ENCODE measurements at places on chromosomes 5 and 9.

DNA sequence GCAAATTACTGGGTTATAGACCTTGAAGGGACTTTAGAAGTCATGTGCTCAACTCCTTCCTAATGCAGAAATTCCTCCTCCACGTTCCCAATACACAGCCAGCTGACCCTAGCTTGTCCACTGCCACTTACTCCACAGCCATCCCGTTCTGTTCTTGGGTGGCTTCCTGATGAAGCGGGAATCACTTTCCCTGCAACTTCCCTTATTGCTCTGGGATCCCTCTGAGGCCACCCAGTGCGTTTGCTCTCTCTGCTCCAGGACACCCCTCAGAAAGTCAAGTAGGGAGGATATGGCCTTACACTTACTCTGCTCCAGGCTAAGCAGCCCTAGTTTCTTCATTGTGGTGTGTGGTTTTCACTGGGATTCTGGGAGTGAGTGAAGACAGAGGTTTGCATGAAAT, 55.5 kb downstream of the GALNT12 start:
- no peak for DNase-seq

GRCh38 chr5:43396762-43397304, 15.4 kb downstream of the CCL28 start:
- peak; percentile 61 for DNase-seq

DNA sequence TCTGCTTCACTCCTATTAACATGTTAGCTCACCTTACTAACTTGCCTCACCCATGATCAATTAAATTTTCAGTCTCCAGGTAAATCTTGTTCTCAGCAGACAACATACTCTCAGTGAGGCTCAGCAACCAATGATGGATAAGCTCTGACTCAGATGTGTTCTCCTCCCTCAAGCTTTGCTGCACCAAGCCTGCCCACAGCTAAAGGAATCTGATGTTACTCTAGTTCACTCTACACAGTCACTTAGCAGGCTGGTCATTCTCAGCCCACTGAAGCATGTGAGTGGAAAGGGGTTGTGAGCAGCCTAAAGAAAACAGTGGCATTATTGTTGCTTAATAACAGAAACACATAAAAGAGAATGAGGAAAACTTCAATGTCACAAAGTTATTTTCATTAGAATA, 37.3 kb upstream of the CTNND2 start:
- DNase-seq = no peak

DNA sequence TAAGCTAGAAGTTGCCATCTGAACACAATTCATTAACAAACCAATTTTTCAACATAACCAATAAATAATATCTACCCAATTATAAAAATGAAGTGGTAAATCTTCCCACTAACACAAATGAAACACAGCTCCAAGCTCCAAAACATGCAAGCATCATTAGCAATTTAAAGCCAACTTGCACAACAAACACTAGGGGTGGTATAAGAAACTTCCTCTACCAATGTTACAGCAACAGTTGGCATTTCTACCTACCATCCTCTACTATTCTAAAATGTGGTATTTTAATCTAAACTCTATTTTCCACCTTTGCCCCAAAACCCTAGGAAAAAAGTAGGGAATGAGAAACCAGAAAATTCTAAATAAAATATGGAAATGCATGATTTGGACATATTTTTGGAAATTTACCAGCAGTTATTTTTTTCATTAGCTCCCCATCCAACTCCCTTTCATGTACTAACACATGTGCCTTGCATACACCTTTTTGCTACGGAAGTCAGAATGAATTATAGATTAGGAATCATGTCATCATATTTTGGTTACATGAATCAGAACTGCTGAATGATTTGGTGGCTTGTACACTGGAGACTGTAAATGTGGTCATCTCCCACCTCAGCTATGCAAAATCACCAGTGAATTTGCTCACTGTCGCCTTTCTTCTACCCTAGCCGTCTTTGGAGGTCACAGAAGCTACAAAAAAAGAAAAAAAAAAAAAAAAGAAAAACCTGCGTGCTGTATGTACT, 4.1 kb downstream of the NR6A1 start:
- no peak for DNase-seq

- no peak for DNase-seq
These were observed 169.1 kb upstream of the CDH18 start for GRCh38 chr5:20157089-20157488.

GRCh38 chr9:38442473-38443096, 18.3 kb upstream of the IGFBPL1 start:
- no peak for DNase-seq

- no peak for DNase-seq
These were observed 1404.3 kb downstream of the MAT2B start for GRCh38 chr5:164909673-164910072.

DNA sequence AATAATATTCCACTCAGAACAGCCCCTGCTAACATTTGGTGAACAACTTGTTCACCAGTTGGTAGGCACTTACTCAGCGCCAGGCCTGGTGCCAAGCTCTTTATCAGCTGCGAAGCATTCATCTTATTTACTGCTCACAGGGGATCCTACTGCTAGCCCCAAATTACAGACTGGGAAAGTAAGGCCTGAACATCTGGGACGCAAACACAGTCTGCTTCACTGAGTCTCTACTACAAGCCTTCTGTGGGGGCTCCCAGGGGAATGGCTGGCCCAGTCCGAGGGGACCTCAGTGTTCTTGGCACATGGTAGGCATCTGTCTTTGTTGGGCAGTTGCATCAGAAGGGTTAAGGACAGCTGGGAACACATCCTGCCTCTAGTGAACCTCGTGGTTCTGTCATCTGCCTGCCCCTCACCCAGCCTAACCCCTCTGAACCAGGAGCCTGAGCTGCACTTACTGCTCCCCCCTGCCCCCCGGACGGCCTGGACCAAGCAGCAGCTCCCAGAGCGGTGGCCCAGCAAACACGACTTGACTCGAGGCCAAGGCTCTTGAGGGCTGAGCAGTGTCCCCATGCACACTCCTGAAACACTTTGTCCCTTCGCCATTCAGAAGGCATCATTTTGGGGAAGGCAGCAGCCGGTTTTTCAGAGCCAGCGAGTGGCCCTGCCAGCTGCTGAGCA, at the start of gene PHYHD1:
TSS of gene PHYHD1 (plus strand) at position 602 of the 678 bp plus-strand sequence. CDS start 1,342 bp downstream, outside the sequence.
- no peak for DNase-seq

DNA sequence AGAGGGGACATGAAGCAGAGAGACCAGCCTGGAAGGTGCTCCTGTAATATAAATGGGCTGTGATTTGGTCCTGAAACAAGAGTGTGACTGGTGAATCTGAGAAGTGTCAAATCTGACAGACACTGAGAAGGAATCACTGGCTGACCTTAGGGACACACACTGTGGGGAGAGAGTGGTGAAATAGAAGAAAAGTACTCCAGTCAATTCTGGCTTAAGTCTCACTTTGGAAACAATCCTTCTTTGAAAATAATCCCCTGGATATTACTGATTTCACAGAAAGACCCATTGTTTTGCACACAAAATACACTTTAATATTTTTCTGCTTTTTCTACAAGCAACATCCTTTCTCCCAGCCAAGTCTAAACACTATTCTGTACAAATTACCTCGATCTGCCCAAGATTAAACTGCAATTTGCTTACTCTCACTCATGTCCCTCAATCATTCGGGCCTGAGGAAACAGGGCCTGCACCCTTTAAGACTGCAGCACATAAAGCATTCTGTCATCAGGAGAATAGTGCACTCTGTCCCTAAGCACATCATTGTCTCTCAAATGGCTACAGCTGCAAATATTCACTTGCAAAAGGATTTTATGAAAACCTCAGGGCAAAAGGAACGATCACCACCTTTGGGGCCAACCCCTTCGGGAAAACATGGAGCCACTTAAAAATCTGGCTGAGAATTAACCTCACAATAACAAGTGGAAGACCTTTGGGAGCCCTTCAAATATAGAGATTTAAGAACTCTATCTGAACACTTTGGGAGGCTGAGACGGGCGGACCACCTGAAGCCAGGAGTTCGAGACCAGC, 68.6 kb downstream of the MAPKAP1 start:
- DNase-seq = no peak

GRCh38 chr5:16067415-16067814, 112.2 kb downstream of the MARCHF11 start:
- DNase-seq = no peak

DNA sequence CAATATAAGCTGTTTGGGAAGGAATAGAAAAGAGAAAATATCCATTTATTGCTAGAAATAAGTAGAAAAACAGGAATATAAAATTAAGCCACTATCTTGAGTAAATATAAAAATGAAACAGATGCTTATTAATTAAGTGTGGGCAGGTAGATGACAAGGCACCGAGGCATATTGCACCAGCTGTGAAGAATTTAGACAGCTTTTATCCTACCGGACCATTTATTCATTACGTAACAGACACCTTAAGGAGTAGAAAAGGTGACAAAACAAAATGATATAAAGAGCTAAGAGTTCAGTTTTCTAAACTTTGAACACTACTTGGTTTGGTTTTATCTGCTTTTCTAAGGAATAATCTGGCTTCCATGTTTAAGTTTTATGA, 404.1 kb downstream of the PTPRD start:
- no peak for DNase-seq

- DNase-seq = no peak
These were observed 40.4 kb upstream of the MAP3K1 start for GRCh38 chr5:56774957-56775356.

Data from CD4-positive, alpha-beta T cell treated with Interferon gamma for 1 hour (primary cell).